ENCODE measurements at places on chromosomes 5 and 9. TPM values are rescaled to one million over a fixed set of nuclear protein-coding genes. Genes with fewer than 3 reads are reported as not detected.

Gene STK32A
- 0.09 TPM for total RNA-seq

Gene FOCAD
- total RNA-seq, result 53.7 TPM

Gene FBXW5
- 184 TPM for total RNA-seq

Gene RNF180
- total RNA-seq, result 0.63 TPM

Gene CDKN2B
- 10.4 TPM for total RNA-seq

Gene PCDHAC1
- under 0.01 TPM for total RNA-seq

Gene HK3
- total RNA-seq, result not detected

Gene LHX2
- total RNA-seq, result not detected

Gene OR1N2
- total RNA-seq, result not detected

Gene JAKMIP2
- 1.3 TPM for total RNA-seq

Gene OR1N1
- total RNA-seq, result not detected

Gene IL5
- not detected for total RNA-seq

Gene TMEM174
- total RNA-seq, result not detected

Gene SAP30L
- 21.1 TPM for total RNA-seq

Gene FIBCD1
- total RNA-seq, result 9.3 TPM

Gene SLC2A6
- 4.3 TPM for total RNA-seq

Gene ADGRD2
- total RNA-seq, result not detected

Gene FRRS1L
- total RNA-seq, result 0.16 TPM

Gene ZNF883
- total RNA-seq, result 2.4 TPM

Gene LEAP2
- total RNA-seq, result 0.34 TPM

Gene OR1Q1
- total RNA-seq, result not detected

Gene RXRA
- total RNA-seq, result 20.3 TPM

Gene GZMA
- not detected for total RNA-seq

Gene DMRT1
- not detected for total RNA-seq

Gene C9
- 0.16 TPM for total RNA-seq

Gene PRR16
- 1.6 TPM for total RNA-seq

Gene FPGS
- 54.1 TPM for total RNA-seq

Gene SOX30
- total RNA-seq, result not detected

Gene CD74
- total RNA-seq, result 0.94 TPM

Gene C5orf58
- not detected for total RNA-seq

Gene TSLP
- 2.5 TPM for total RNA-seq

Gene IRX1
- 0.09 TPM for total RNA-seq

Gene NOTCH1
- 17.3 TPM for total RNA-seq

Gene RORB
- total RNA-seq, result 2.0 TPM

Gene CCL21
- not detected for total RNA-seq

Gene PCDH1
- under 0.01 TPM for total RNA-seq

Gene NR2F1
- total RNA-seq, result 65.0 TPM

Gene ZDHHC11
- 3.3 TPM for total RNA-seq

Gene GOLM1
- total RNA-seq, result 50.9 TPM

All from bronchial smooth muscle cell (primary cell).